CD14-positive monocyte (primary cell): ENCODE measurements at places on chromosomes 16 and 17. TPM values are rescaled to one million over a fixed set of nuclear protein-coding genes. Genes with fewer than 3 reads are reported as not detected.

Gene CDH13
- polyA plus RNA-seq, result 0.19 TPM

Gene TAF1C
- polyA plus RNA-seq, result 4.0 TPM

Gene MYO18A
- 11.0 TPM for polyA plus RNA-seq

Gene PRSS8
- polyA plus RNA-seq, result not detected

Gene UBALD1
- 2.8 TPM for polyA plus RNA-seq

Gene KRTAP3-2
- not detected for polyA plus RNA-seq

Gene CDH3
- not detected in 2 replicates for polyA plus RNA-seq

Gene C1QL1
- not detected in 2 replicates for polyA plus RNA-seq

Gene CACNG5
- not detected for polyA plus RNA-seq

Gene NEK8
- polyA plus RNA-seq, result 7.8 and 9.6 TPM in 2 replicates

Gene DRC3
- polyA plus RNA-seq, result 0.39 TPM

Gene MT1E
- 4.0 TPM for polyA plus RNA-seq

Gene C16orf54
- polyA plus RNA-seq, result 24.6 and 36.5 TPM in 2 replicates

Gene FGF11
- polyA plus RNA-seq, result not detected

Gene EXOC3L1
- polyA plus RNA-seq, result 3.0 TPM

Gene CDRT15
- not detected in 2 replicates for polyA plus RNA-seq

Gene KRTAP9-4
- not detected for polyA plus RNA-seq

Gene PIK3R5
- 32.1 TPM for polyA plus RNA-seq

Gene STH
- polyA plus RNA-seq, result not detected in 2 replicates

Gene FLCN
- 33.1 and 46.9 TPM in 2 replicates for polyA plus RNA-seq

Gene MPP3
- 0.59 and 1.5 TPM in 2 replicates for polyA plus RNA-seq

Gene PLK1
- not detected for polyA plus RNA-seq

Gene C17orf78
- polyA plus RNA-seq, result not detected

Gene RRAD
- 1.9 and 2.2 TPM in 2 replicates for polyA plus RNA-seq

Gene KRTAP4-5
- polyA plus RNA-seq, result not detected in 2 replicates

Gene NLGN2
- polyA plus RNA-seq, result not detected

Gene HSF4
- not detected for polyA plus RNA-seq

Gene ADAD2
- polyA plus RNA-seq, result not detected

Gene OR4D1
- not detected for polyA plus RNA-seq

Gene SUZ12
- polyA plus RNA-seq, result 6.3 TPM

Gene TPSB2
- not detected for polyA plus RNA-seq

Gene KIF18B
- polyA plus RNA-seq, result not detected

Gene NHERF1
- polyA plus RNA-seq, result 79.5 and 94.8 TPM in 2 replicates

Gene RNF222
- not detected in 2 replicates for polyA plus RNA-seq

Gene CHD9
- polyA plus RNA-seq, result 26.1 TPM

Gene CCL4L2
- polyA plus RNA-seq, result 25.3 TPM

Gene COG7
- polyA plus RNA-seq, result 8.0 TPM

Gene C16orf89
- polyA plus RNA-seq, result not detected

Gene OR1F1
- polyA plus RNA-seq, result not detected

Gene STRADA
- 30.2 and 51.9 TPM in 2 replicates for polyA plus RNA-seq

Gene FA2H
- polyA plus RNA-seq, result not detected

Gene HSPB9
- polyA plus RNA-seq, result not detected

Gene PRSS33
- polyA plus RNA-seq, result 0.05 and 0.09 TPM in 2 replicates

Gene KRTAP9-7
- polyA plus RNA-seq, result not detected

Gene ASPA
- polyA plus RNA-seq, result not detected

Gene MYO15B
- 0.17 TPM for polyA plus RNA-seq

Gene C1QTNF1
- not detected for polyA plus RNA-seq

Gene GRIN2C
- polyA plus RNA-seq, result 0.04 and 0.05 TPM in 2 replicates

Gene PRSS53
- polyA plus RNA-seq, result 0.17 TPM

Gene CCL4
- 3.6 and 11.8 TPM in 2 replicates for polyA plus RNA-seq

Gene BEAN1
- polyA plus RNA-seq, result 0.81 TPM

Gene CAPNS2
- polyA plus RNA-seq, result not detected
